Fibroblast of lung (primary cell): ENCODE measurements at places on chromosomes 7 and 10. TPM values are rescaled to one million over a fixed set of nuclear protein-coding genes. Genes with fewer than 3 reads are reported as not detected.

ANXA8L1 gene
- not detected in 2 replicates for total RNA-seq

CALML3 gene
- not detected in 2 replicates for total RNA-seq

GPR158 gene
- under 0.01 and 0.33 TPM in 2 replicates for total RNA-seq

GFRA1 gene
- 6.3 and 23.1 TPM in 2 replicates for total RNA-seq

SPACDR gene
- total RNA-seq = under 0.01 and 0.50 TPM in 2 replicates

PNLIPRP3 gene
- not detected in 2 replicates for total RNA-seq

XRCC2 gene
- total RNA-seq = under 0.01 and 0.66 TPM in 2 replicates

TYW1 gene
- 22.6 and 25.1 TPM in 2 replicates for total RNA-seq

LBX1 gene
- total RNA-seq = under 0.01 TPM in 2 replicates

PNLIP gene
- total RNA-seq = not detected in 2 replicates

PRPF18 gene
- 30.1 and 36.5 TPM in 2 replicates for total RNA-seq

ARMC10 gene
- total RNA-seq = 47.3 and 50.5 TPM in 2 replicates

MARCHF5 gene
- 13.4 and 17.3 TPM in 2 replicates for total RNA-seq

FKBP6 gene
- not detected in 2 replicates for total RNA-seq

CPA2 gene
- total RNA-seq = under 0.01 TPM in 1 of 2 replicates, not detected in the other

PDK4 gene
- 2.8 and 3.1 TPM in 2 replicates for total RNA-seq

TRPV6 gene
- total RNA-seq = not detected in 2 replicates

OPN1SW gene
- total RNA-seq = not detected in 2 replicates

PRF1 gene
- total RNA-seq = not detected in 2 replicates

PTPRN2 gene
- total RNA-seq = 0.77 and 1.2 TPM in 2 replicates

NUTM2E gene
- total RNA-seq = under 0.01 TPM in 1 of 2 replicates, not detected in the other

RET gene
- total RNA-seq = 0.77 and 0.83 TPM in 2 replicates

TAS2R38 gene
- total RNA-seq = not detected in 2 replicates

FOXK1 gene
- total RNA-seq = 21.8 and 26.9 TPM in 2 replicates

TMEM270 gene
- not detected in 2 replicates for total RNA-seq

TMEM176B gene
- 26.8 and 95.3 TPM in 2 replicates for total RNA-seq

NAPEPLD gene
- total RNA-seq = 8.5 and 9.2 TPM in 2 replicates

AKR1C3 gene
- 44.3 and 63.7 TPM in 2 replicates for total RNA-seq

ANKRD7 gene
- 2.3 and 2.8 TPM in 2 replicates for total RNA-seq

MKI67 gene
- total RNA-seq = 0.26 and 4.3 TPM in 2 replicates

GNA12 gene
- total RNA-seq = 23.1 and 36.2 TPM in 2 replicates

NPFFR1 gene
- under 0.01 TPM in 1 of 2 replicates, not detected in the other for total RNA-seq

MRPL32 gene
- 55.5 and 63.7 TPM in 2 replicates for total RNA-seq

SPDYE16 gene
- 0.17 and 0.51 TPM in 2 replicates for total RNA-seq

PON1 gene
- total RNA-seq = not detected in 2 replicates

FOXI2 gene
- total RNA-seq = not detected in 2 replicates

PIP gene
- not detected in 2 replicates for total RNA-seq

KIAA1549 gene
- 0.66 and 0.77 TPM in 2 replicates for total RNA-seq

CLCN1 gene
- under 0.01 TPM in 2 replicates for total RNA-seq

LLCFC1 gene
- total RNA-seq = not detected in 2 replicates

GJD4 gene
- total RNA-seq = 0.17 TPM in 1 of 2 replicates, not detected in the other

WDFY4 gene
- total RNA-seq = under 0.01 and 0.66 TPM in 2 replicates

ZMYND11 gene
- total RNA-seq = 57.0 and 57.5 TPM in 2 replicates

ASZ1 gene
- total RNA-seq = not detected in 2 replicates

SFRP4 gene
- total RNA-seq = 7.3 and 54.2 TPM in 2 replicates

CHPF2 gene
- 33.9 and 46.7 TPM in 2 replicates for total RNA-seq
